ENCODE measurements at places on chromosomes 11 and 22.
A peak's percentile ranks its signal among the peaks of the same experiment; 100 is the strongest.

DNA sequence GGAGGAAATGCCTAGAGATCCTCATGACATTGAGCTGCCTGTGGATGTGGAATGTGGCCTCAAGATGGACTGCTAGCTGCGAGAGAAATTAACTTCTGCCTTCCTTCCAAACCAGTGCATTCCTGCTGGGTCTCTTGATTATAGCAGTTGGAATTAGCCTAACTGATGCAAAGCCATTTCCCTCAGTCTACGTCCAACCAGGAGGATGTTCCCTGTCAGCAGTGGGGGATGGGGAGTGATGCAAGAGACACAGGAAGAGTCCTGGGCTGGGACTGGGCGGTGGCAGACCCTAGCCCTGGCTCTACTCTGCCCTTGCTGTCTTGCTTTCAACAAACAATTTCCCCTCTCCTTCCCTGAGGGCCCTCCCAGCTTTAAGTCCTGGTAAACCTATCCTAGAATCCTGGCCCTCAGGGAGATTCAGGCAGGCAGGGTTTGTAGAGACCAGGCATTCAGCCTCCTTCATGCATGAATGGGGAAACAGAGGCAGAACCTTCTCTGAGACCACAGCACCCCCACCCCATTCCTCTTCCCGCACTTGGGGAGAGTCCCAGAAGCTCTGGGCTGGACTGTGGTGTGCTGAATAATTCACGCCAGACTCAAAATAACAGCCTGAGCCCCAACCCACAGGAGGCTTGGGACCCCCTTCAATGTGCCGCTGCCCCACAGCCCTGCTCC, 17.0 kb downstream of the C11orf96 start:
- DNase-seq = no peak

GRCh38 chr11:13207270-13207664, 70.3 kb upstream of the BMAL1 start:
- DNase-seq = no peak

DNA sequence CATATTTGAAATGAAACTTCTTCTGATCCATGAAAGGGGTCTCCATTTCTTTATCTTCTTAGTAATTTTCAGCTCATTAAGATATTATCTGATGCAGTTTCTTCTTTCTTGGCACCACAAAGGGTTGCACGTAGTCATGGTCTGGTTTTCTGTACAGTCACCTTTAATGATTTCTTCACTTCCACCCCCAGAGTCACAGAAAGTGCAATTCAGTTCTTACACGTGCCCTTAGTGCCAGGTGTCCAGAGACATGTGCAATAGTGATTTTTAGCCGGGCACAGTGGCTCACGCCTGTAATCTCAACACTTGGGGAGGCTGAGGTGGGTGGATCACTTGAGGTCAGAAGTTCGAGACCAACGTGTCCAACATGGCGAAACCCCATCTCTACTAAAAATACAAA, 202.8 kb upstream of the MTNR1B start:
- no peak for DNase-seq

DNA sequence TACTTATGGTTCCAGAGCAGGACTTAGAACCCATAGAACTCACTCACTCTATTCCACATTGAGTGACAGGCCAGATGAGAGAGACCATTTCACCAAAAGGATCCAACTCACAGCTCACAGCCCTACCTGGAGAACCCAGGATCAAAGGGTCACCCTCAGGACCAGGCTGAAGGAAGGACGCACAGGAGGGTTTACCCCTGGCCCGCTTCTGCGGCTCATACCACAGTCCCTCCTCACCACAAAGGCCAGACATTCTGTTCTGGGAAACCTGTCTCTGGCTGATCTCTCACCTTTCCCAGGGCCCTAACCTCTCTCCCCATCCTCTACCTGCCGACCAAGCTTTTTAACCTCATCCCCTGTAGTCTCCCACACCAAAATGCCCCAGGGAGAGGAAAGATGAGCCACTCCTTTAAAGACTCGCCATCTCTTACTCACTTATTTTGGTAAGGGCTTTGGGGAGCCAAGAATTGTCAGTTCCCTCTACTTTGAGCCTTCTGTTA, 4.7 kb downstream of the FOSL1 start:
- DNase-seq = no peak

DNA sequence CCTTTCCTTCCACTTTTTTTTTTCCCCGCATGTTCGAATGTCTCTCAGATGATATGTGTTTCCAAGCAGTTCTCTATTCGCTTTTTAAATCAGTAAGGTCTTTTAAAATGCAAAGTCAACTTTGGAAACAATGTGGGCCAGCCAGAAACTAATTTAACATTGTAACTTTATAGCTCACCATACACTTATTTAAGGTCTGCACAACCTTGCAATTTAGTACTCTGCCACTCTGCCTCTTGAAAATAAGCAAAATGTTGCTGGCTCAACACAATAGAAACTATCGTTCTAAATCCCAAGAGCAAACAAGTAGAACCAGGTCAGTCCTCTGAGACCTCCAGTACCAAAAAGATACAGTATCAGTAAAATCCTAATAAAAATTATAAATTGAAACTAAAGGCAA, 109.0 kb downstream of the SIK3 start:
- no peak for DNase-seq

GRCh38 chr11:104688731-104689130, 209.5 kb downstream of the CASP12 start:
- no peak for DNase-seq

- no peak for DNase-seq
These were observed 886.3 kb upstream of the RAG2 start for GRCh38 chr11:37484298-37484697.

GRCh38 chr11:107545101-107545514, 20.4 kb downstream of the ALKBH8 start:
- peak; percentile 13 for DNase-seq

DNA sequence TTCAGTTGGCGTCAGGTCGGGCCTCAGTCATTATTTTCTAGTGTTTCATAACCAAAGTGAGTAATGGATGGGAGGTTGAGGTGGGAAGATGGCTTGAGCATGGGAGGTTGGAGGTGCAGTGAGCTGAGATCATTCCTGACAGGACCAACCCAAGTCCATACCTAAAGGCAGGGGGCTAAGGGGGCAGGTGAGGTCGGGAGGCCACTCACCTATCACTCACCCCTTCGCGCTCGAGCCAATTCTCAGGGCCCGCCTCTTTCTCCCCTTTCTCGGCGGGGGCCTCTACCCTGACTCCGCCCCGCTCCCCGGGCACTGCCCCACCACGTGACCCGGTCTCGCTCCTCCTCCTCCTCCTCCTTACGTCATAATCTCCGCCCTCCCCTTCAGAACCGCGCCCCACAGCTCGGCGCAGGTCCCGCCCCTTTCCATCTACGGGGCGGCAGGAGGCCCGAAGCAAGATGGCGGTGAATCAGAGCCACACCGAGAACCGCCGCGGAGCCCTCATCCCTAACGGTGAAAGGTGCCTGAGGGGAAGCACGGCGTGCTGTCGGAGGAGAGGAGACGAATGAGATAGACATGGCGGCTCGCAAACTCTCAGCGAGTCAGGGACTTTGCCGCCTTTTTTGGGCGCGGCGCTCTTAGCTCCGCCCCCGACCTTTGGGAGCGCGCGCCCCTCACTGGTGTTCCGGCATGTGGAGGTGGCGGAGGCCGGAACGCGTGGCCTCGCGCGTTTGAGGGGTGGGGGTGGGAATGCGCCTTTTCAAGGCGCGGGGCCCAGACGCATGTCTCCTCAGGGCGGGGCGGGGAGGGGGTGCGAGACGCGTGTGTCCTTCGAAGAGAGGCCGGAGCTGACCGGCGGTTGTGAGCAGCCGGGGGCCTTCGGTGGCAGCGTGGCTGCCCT, at the start of gene WBP2NL:
TSS of gene WBP2NL (plus strand) at position 428 of the 901 bp plus-strand sequence. CDS start at position 459, 31 bp downstream.
- DNase-seq = peak; percentile 96

- peak; percentile 84 for DNase-seq
These were observed 24.4 kb downstream of the SREBF2 start for GRCh38 chr22:41857155-41857859.

GRCh38 chr11:112658431-112658878, 302.8 kb upstream of the NCAM1 start:
- DNase-seq = peak; percentile 26

DNA sequence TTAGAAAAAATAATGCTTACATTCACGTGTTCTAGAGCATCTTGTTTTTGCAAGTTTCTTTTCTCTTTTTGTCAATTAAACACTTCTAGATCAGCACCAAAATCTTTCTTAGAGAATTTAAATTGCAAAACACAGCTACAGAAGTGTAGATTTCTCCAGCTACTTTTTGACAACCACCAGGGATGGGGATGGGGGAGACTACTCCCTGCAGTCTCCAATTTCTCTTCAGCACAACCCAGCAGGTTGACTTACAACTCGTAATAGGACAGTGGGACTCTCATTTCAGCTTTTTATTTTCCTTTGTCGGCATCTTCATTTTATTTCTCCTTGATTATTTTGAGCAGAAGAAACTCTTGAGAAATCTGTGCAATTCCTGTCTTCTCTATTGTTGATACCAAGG, 441.2 kb downstream of the LRRC4C start:
- DNase-seq = no peak

DNA sequence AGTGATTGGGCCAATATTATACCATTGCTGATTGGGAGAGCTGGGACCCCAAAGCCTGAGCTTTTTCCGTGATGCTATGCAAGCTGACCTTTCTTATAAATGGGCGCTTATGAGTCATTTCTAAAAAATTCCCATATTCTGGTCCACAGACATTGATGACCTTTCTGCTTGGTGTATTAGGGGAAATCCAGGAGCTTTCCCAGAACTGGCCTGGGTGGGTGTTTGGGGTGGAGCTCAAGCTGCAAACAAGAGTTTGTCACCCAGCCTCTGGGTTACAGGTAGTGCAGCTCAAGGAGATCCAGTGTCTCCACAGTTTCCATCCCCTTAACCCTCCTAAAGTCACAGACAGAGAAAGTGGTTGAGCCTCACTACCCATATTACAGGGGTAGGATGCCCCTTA, 67.7 kb downstream of the CCDC81 start:
- DNase-seq = no peak

Data from GM12865 (cell line).